ENCODE measurements at places on chromosomes 3 and 15.

GRCh38 chr3:32443478-32443877 is 51.8 kb downstream of the CMTM7 start:
- no peak for DNase-seq

DNA sequence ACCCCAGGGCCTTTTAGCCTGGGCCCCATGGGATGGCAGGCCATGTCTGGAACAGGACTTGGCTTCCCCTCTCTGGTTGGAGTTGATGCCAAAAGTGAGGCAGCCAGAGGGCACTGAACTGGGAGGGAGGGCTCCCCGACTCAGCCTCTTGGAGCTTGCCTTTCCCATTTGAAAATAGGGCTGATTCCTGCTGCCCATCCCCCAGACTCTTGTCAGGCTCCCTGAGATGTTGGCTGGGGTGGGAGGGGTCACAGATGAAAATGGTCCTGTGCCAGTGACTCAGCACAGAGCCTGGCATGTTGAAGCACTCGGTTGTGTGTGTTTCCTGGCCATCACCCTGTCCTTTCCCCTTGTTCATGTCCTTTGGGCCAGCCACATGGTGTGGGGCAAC is 6.6 kb downstream of the PPCDC start:
- DNase-seq = no peak

DNA sequence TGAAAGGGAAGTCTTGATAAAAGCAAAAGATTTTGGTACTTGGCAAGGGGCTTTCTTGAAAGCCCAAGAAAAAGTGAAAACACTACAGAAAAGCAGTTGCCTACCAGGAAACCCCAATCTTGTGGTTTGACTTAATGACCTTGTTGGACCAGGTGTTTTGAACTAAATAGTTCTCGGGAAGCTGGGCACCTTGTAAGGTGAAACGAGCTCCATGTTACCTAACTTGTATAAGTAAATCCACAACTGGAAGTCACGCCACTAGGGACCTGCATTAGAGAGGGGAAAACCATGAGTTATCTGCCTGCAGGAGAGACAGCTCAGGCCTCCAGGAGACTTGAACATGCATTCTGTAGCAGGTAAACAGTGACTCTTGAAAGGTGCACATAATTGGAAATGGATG is 88.2 kb downstream of the GMPS start:
- DNase-seq = no peak

- DNase-seq = no peak
These were observed 172.0 kb upstream of the BFSP2 start for GRCh38 chr3:133227813-133228212.

DNA sequence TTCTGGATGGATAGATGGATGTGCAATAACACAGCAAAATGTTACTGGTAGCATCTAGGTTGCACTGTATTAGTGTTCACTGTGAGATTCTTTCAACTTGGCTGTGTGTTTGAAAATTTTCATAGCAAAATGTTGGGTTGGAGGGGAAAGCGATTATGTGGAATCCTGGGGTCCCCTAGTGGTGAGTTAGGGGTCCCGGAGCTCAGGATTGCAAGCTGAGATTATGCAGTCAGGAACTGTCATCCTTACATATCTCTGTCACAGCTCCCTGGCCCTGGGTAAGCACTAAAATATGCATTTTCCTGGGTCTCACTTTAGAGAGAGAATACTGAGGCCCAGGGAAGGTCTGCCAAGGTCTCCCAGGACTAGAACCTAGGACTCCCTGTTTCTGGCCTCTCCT is 77.2 kb downstream of the CEMIP start:
- no peak for DNase-seq

DNA sequence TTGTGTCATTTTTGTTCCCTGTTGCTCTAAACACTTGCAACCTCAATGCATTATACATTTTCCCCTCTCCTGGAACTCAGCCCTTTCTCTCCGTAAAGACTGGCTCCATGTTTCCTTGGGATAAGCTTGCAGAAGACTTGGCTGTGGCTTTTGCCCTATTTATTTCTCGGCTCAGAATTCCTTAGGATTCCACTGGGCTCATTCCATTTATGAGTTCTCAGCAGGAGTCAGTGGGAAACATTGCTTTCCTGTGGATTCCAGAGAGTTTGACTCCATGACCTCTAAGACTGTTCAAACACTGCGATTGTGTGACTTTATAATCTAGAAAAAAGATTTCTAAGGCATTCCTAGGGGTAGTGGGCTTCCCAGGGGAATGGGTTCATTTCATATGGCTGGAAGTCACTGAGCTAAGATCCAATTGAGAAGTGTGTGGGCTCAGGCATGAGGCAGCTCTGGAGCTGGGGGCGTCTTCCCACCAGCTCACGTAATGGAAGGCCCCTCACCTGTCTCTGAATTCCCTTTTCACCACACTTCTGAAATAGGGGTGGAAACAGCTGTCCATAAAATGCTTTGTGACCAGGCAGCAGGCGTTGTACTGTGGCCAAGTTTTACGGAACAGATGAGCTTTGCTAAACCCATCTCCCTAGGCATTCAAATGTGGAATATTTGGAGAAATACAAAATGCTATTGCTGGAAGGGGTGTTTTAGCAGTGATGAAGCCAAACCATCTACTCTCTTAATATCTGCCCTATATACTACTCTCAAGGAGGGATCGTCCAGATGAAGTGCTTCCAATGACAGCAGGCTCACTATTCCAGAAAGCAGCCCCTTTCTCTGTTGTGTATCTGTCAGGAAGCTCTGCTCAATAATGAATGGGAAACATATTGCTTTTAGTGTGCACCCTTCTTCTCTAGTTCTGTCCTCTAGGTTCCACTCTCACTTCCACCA is 91.8 kb upstream of the BCL6 start:
- no peak for DNase-seq

- DNase-seq = no peak
These were observed 29.2 kb downstream of the STT3B start for GRCh38 chr3:31561891-31562290.

DNA sequence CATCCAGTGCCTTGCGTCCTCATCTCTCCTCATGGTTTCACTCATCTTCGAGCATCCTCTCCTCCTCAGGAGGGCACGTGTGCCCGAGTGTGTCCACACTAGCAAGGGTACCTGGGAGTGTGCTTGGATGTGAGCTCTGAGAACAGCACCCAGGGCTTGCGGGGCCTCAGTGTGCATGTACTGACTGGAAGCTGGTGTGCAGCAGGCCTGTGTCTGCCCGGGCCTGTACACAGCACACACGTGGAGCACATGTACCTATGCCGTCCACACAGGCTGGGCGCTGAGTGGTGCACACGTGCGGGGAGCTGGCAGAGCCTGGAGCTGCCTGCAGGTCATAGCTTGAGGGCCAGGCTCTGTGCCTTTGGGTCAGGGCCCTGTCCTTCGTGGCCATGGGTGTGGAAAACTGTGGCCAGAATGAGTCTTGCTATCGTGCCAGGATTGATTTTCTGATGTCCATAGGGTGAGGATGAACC is 34.9 kb downstream of the TSPAN3 start:
- DNase-seq = no peak

GRCh38 chr15:79396850-79397249 is 35.3 kb upstream of the MINAR1 start:
- DNase-seq = no peak

GRCh38 chr15:64131547-64131946 is 20.0 kb upstream of the SNX22 start:
- no peak for DNase-seq

- no peak for DNase-seq
These were observed 116.1 kb downstream of the KLF13 start for GRCh38 chr15:31442699-31443111.

DNA sequence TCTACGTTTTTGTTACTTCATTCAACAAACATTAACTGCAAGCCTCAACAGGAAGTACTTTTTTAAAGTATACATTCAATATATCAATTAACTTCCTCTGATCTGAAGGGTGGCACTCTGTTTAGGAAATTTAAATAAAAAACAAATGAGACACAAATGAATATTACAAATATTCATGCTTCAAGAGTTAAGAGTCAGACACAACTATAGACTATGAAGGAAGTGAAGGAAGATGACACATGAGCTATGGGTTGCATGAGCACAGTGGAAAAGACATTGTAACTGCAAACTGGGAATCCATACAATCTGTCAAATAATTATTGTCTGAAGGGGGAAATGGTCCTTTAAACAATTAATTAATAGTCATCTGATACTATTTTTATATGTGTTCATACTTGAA is 26.8 kb upstream of the ALCAM start:
- no peak for DNase-seq

- no peak for DNase-seq
These were observed 16.9 kb upstream of the PRKCI start for GRCh38 chr3:170205302-170205701.

GRCh38 chr3:155957412-155957880 is 87.0 kb downstream of the GMPS start:
- DNase-seq = no peak

DNA sequence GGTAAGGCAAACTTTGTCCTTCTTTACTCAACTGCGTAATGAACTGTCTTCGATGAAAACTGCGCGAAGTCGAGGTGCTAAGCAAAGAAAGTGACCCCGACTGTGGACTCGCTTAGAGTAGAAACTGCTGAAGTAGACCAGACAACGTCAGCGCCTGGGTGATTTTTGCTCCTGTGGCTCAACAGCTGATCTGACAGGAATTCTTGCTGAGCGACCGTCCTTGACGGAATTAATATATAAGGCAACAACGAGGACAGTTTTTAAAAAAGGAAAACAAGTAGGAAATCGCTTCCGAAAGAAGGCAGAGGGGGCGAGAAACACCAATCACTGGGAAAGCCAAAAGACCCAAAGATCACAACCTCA is 541 bp downstream of the RPS27L start:
- no peak for DNase-seq

DNA sequence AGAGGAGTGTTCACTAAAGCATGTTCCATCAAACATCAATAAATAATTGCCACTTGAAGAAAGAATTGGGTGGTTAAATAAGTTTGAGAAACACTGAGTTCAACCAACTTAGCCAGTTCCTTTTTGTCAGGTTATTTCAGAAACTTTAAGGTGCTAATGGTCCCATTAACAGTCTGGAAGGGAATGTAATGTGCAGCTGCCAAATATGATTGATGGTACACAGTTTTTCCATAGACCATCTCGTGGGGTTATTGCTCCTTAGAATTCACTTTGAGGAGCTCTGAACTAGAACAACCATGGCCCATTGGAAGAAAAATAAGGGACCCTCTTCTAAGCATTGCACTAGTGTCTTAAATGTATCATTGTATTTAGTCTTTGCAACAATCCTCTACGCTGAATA is 185.8 kb upstream of the NR2F2 start:
- no peak for DNase-seq

DNA sequence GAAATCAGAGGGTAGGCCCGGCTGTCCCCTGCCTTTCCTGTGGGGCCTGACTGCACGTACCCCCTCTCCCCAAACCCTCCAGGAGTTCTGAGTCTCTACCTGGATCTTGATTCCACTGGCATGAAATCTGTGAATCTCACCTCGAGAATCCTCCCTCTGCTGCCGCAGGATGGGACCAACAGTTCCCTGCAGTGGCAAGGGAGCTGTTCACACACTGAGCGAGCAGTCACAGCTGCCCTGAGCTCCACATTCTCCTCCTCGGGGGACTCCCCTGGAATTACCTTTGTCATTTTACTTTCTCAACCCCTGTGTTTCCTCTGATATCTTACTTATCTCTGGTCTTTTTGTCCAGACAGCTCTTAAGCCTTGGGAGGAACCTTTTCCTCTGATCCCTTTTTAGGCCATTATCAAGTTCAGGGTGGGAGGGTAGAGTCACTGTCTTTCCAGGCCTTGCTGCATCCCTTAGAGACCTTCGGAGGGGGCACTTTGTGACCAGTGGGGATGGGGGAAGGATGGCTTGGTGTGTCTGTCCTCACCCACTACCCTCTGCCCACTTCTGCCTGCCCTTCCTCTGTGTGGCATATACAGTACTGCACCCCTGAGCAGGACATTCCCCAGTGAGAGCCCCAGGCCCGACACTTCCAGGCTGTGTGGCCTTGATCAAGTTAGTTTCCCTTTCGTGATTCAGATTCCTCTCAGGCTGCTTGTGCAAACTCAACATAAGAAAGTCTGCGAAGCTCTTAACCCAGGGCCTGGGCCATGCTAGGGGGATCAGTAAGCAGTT is 42.0 kb downstream of the CACNA2D3 start:
- no peak for DNase-seq

- no peak for DNase-seq
These were observed 26.2 kb downstream of the FAM43A start for GRCh38 chr3:194711913-194712312.

DNA sequence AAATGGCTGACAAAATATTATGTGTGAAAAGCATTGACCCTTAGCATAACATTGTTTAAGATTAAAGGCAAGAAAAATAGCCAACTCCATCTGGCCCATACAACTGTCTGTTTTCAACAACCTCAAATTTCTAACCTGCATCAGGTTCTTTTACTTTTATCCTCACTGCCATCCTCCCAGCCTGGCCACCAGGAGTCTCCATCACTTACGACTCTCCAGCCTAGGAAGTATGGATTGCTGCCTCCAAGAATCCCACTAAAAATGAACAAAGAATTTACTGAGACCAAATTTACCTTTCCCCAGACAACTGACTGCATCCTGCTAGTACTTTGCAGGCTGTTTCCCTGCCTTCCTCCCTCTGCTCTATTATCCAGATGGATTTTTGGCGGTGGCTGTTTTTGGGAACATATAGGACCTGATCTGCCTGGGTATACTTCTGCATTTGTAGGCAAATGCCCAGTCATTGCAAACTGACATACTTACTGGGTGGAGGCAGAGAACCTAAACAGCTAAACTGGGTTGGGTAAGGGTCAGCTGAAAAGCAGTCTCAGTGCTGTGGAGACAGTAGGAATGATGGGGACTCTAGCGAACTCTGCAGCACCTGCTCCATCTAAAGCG is 144.2 kb downstream of the GHSR start:
- no peak for DNase-seq

GRCh38 chr15:49041426-49041825 is 4.8 kb downstream of the SECISBP2L start:
- no peak for DNase-seq

DNA sequence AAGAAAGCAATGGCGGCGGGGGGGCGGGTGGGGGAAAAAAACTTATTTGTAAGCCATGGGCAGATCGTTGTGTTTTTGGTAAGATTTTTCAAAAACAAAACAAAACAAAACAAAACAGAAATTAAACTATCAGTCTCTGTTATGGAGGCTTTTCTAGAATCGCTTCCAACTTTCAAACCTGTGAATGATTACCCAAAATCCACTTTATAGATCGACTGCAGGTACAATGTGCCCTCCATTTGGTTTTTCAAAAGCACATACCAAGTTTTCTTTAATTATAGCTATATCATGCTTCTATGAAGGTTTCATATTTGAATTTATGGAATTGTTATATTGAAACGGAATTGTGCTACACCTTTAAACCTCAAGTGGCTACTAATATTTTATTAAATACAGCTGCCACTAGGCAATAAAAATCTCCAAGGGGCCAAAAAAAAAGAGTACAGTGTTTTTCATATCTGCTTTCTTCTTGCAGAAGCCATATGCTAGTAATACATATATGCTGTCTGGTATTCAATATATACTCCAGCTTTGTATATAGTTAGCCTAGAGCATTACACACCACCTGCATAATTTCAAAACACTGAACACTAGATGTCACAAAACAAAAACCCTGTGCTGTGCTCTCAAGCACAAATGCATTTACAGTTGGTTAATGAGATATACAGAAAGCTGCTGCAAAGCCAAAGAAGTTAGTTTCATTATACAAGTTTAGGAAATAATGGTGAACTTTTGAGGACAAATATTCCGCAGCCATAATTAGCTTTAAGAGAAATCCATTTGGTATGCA is 683.8 kb upstream of the NR2F2 start:
- DNase-seq = no peak

GRCh38 chr15:55999658-56000057 is 6.2 kb upstream of the NEDD4 start:
- DNase-seq = no peak

Data from stimulated activated CD4-positive, alpha-beta T cell treated with anti-CD3 and anti-CD28 coated beads, Interleukin-15, amount 100 ng/mL, for 1 hour (primary cell).